ENCODE measurements at places on chromosomes 5 and 9.

DNA sequence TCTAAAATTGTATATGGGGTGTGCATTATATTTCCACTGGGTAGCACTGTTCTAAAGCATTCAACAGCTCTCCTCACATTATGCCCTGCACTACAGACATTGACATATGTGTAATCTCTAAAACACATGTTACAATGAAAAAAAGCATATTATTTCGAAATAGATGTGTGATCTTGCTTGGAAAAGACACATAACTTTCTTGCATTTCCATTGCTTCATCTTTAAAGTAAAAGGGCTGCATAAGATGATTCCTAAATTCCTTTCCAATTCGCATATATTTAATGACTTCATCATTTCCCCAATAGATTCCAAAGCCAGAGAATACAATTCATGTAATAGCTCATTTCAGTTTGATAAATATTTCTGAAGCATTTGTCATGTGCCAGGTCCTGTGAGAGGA, 566.9 kb downstream of the PDE4D start:
- no peak for DNase-seq

- no peak for DNase-seq
Observed at GRCh38 chr9:123861086-123861755, 68.7 kb downstream of the DENND1A start.

- no peak for DNase-seq
Observed at GRCh38 chr5:32552936-32553335, 32.4 kb upstream of the SUB1 start.

DNA sequence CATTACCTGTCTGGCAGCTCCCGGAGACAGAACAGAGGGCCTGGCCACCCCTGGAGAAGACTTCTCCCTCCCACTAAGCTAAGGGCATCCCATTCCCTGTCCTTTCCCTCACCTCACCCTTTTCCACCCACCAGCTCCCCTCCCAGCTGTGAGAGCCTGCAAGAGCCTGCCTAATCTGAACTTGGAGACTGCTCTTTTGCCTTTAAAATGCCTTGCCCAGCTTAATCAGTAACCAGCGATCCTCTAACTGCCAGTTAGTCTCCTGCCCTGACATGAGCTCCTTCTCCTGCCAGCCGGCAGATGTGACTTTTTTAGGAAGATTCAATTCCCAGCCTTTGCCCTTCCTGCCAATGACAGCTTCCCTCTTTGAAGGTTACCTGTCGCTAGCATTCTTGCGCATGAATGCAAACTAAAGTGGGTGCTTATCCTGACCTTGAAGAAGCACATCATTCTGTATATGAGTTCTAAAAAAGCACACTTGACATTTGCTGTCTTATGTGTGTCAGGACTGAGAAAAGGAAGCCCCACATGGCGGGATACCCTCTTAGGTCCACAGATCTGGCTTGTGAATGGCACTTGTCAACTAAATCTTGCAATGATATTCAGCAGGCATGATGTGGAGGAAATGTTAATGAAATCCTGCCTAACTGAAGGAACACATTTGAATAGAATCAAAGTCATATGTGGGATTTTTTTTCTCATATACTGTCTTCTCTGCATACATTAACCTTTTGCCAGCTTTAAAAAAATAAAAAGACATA, 411.2 kb upstream of the SLC30A5 start:
- DNase-seq = no peak

GRCh38 chr5:32017692-32018367, 156.3 kb downstream of the GOLPH3 start:
- DNase-seq = peak; percentile 34

GRCh38 chr5:78090002-78090401, 204.5 kb downstream of the AP3B1 start:
- DNase-seq = no peak

DNA sequence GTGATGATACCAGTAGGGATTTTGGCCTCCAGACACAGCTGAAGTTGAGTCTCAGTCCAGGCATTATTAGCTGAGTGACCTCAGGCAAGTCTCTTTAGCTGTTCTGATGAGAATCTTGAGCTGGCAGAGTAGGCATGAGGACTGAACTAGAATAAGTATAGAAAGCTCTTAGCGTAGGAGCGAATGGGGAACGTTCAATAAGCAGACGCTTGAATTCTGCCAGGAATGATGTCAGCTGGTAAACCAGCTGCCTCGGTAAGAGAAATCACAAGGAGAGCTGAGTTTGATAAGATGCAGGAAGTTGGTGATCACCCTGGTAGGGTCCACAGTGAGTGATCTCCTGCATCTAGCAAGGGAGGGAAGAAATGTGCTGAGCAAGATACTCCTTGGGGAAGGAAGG, 280.4 kb downstream of the NTRK2 start:
- no peak for DNase-seq

DNA sequence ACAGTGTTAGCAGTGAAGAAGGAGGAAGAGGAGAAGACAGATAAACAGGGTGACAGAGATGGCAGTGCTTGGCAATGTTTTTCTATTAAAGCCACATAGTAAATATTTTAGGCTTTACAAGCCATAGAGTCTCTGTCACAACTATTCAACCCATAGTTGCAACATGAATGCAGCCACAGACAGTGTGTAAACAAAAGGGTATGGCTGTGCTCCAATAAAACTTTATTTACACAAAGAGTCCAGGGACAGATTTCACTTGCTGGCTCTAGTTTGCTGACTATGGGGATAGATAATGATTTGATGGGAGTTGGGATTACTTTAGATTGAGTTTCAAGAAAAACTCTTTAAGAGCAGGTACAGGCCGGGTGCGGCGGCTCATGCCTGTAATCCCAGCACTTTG, 224.8 kb upstream of the SEMA6A start:
- no peak for DNase-seq

- no peak for DNase-seq
Observed at GRCh38 chr5:143030349-143030748, 260.2 kb downstream of the ARHGAP26 start.

DNA sequence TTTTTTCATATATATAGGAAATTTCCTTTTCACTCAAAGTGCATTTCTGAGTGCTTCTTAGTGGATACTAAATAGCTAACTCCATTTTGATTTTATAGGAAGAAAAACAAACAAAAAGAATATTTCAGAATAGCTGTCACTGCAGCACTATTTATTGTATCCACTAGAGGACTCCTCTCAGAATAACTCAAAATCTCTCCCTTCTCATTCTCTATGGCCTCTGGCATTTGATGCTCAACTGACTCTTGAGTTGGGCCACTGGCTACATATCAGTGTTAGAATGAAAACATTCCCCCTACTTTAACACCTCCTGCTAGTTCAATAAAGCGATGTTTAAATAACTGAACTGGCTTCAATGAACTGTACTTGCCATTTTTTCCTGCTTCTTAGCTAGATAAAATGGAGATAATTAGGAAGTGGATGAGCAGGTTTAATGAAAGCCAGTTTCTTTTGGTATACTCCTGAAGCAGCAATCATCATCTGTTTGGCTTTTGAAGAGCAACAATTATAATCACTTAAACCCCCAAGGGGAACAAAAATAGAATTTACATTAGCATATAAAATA, 16.6 kb upstream of the ELAVL2 start:
- no peak for DNase-seq

DNA sequence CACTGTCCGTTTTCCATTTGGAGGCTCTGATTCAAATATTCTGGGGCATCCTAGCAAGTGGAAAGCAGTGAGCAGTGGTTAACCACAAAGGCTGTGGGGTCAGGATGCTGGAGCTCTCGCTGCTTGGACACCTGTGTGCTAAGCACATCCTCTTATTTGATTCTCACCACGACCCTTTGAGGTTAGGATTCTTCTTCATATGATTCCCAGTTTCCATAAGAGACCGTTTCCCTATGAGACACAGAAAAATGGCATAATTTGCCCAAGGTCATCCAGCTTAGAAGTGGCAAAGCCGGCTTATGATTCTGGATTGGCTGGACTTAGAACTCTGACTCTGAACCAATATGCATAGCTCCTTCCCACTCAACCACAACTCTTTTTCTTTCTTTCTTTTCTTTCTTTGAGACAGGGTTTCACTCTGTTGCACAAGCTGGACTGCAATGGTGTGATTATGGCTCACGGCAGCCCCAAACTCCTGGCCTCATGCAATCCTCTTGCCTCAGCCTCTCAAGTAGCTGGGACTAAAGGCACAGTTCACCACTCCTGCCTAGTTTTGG, 207.7 kb downstream of the TTLL11 start:
- DNase-seq = no peak

DNA sequence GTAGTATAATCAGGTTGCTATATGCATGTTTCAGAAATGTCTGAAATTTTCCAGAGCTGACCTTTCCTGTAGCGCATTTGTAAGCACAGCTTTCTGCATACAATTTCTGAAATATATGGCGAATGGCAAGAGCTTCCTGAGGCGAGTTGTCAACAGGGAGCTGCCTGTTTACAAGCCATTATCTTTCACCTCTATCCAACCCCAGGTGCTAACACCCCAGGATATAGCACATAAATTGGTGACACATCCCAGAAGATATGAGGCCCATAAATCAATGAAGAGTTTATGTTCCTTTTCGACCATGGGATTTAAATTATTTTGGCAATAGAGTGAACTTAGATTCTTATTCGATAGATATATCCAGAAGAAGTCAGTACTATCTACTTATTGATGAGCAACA, 379.8 kb downstream of the KDM4C start:
- DNase-seq = no peak

GRCh38 chr9:105887679-105888078, 193.3 kb downstream of the TMEM38B start:
- DNase-seq = no peak

GRCh38 chr5:159655757-159656409, 260.4 kb upstream of the ADRA1B start:
- no peak for DNase-seq
